Large intestine (tissue), 12 donors: ENCODE measurements at places on chromosomes 12 and 14. TPM values are rescaled to one million over a fixed set of nuclear protein-coding genes. Genes with fewer than 3 reads are reported as not detected.
A peak's percentile ranks its signal among the peaks of the same experiment; 100 is the strongest.

The CHGA gene
- polyA plus RNA-seq: 708 TPM

The CLEC2A gene
- not detected for polyA plus RNA-seq

The TMED10 gene
- 194 TPM for polyA plus RNA-seq

- DNase-seq: no peak
Observed at GRCh38 chr12:119372540-119372939, 38.0 kb downstream of the CCDC60 start.

- peak; percentile 81 for DNase-seq
Observed at GRCh38 chr12:91422127-91422526, 239.5 kb upstream of the DCN start.

DNA sequence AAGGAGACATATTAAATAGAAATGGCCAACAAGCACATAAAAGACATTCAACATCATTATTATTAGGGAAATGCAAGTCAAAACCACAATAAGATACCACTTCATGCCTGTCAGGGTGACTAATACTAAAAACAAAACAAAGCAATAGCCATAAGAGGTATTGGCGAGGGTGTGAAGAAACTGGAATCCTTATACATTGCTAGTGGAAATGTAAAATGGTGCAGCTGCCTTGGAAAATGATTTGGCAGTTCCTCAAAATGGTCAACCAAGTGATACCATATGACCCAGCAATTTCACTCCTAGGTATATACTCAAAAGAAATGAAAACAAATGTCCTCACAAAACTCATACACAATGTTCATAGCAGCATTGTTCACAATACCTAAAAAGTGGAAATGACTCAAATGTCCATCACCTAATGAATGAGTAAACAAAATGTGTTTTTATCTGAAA lies 27.0 kb downstream of the GPR135 start:
- DNase-seq: no peak

The RNASE3 gene
- polyA plus RNA-seq: 0.18 TPM

The ASCL1 gene
- 6.4 TPM for polyA plus RNA-seq

- DNase-seq: no peak
Observed at GRCh38 chr12:75965661-75966060, 65.9 kb downstream of the PHLDA1 start.

The PARPBP gene
- 9.3 TPM for polyA plus RNA-seq

The SERPINA12 gene
- not detected for polyA plus RNA-seq

- DNase-seq: no peak
Observed at GRCh38 chr12:5925646-5926045, 19.4 kb downstream of the ANO2 start.

DNA sequence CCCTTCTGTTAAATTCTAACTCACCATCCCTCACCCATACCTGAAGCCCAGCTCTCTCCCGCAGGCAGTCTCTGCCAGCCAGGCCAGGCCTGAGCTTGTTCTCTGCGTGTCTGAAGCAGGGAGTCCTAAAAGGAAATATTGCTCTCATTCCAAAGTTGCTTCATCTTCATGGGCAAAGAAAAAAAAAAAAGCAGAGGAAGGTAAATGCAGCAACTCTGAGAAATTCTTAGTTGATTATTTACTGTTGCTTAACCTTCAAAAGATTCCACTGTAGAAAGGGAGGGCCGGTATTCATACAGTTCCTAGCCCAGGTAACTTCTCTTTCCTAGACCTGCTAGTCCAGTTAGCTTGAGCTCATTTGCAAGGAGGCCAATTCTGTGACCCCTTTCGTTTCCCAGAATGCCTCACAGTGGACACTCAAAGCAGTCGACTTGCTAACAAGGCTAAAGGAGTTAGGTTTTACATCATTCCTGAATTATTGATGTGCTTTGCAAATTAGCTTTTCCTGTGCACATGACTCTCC lies 193.5 kb upstream of the EEA1 start:
- DNase-seq: peak; percentile 81

- no peak for DNase-seq
Observed at GRCh38 chr12:107736914-107737313, 24.0 kb downstream of the PRDM4 start.

DNA sequence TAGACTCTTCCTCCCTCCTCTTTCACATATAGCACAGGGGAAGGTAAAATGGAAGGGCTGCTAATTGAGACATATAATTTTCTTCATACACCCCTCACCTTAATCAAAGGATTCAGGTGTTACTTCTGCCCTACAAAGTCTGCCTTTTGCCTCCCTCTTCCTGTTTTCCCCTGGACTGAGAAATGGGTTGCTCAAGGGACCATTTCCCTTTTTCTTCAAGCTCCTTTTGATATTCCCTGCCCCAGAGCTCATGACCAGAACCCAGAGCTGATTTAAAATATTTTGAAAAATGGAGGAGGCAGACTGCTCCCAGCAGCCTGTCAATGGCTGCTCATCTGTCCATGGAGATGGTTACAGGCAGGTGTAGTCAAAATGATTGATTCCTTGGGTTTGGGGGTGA lies 6.3 kb upstream of the PIP4K2C start:
- DNase-seq: no peak

The EPYC gene
- 0.13 TPM for polyA plus RNA-seq

DNA sequence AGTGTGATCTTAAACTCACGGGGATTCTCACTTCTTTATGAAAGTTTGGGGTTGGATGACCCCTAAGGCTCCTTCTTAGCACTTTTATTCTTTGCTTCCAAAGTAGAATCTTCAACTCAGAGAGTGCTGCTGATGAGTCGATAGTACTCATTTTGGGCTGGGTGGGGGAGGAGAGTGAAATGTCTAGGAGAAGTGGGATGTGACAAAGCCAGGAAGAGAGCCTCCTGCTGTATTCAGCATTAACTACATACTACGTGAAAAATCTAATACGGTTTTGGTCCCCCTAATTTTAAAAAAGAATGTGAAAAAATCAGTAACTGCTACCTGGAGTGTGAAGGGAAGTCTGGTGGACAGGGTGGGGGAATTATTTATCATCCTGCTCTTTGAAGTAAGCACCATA lies 148.3 kb downstream of the SAMD4A start:
- DNase-seq: no peak

The CIROP gene
- 0.01 TPM for polyA plus RNA-seq

- DNase-seq: peak; percentile 35
Observed at GRCh38 chr14:73712540-73713180, 1.5 kb downstream of the PNMA1 start.

- DNase-seq: no peak
Observed at GRCh38 chr12:52918784-52919183, 13.9 kb upstream of the KRT8 start.

GRCh38 chr14:104599446-104599845 lies 5.1 kb downstream of the TMEM179 start:
- DNase-seq: no peak

The NUP37 gene
- polyA plus RNA-seq: 27.2 TPM

The LGR5 gene
- polyA plus RNA-seq: 71.9 TPM

DNA sequence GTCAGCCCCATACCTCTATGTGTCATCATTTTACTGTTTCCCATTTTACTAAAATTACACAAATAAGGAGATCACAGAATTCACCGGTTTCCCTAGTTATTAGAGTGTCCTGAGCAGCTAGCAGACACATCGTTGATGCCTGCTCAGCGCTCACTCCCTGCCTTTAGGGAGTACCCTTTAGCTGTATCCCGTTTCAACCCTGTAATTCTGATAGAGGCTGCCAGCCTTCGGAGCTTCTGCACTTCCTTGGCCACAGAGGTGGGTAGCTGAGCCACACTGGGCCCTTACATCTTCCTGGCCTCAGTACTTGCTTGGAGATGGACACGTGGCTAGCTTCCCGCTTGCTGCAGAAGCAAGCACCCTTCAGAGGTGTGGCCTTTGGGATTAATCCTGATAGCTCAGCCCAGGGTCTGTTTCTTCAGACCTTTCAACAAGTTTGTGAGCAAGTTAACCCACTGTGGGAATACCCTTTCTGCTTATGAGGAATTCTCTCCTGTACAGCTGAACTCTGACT lies 14.3 kb upstream of the FBXW8 start:
- no peak for DNase-seq

The TMPRSS12 gene
- polyA plus RNA-seq: 0.01 TPM

The C1QL4 gene
- polyA plus RNA-seq: 0.01 TPM

- no peak for DNase-seq
Observed at GRCh38 chr14:104935026-104935650, 10.5 kb downstream of the PLD4 start.

GRCh38 chr12:10170216-10170615 lies 1.7 kb downstream of the OLR1 start:
- DNase-seq: no peak
